Fibroblast of gingiva (primary cell): ENCODE measurements at places on chromosomes 16 and 17.

DNA sequence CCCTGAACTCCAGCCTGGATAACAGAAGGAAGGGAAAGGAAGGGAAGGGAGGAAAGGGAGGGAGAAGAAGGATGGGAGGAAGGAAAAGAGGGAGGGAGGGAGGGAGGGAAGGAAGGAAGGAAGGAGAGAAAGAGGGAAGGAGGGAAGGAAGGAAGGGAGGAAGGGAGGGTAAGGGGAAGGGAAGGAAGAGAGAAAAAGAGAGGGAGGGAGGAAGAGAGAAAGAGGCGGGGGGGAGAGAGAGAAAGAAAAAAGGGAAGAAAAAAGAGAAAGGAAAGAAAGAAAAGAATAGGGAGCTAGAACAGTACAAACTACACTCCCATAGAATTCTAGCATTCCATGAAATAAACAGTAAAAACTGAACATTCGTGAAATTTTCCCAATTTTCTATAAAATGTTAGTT, 23.1 kb upstream of the TRIM37 start:
- DNase-seq, result no peak

- no peak for DNase-seq
Observed at GRCh38 chr16:73152386-73153125, 104.6 kb upstream of the ZFHX3 start.

GRCh38 chr17:31095236-31096105, 694 bp downstream of the NF1 start:
- DNase-seq, result peak; percentile 38

DNA sequence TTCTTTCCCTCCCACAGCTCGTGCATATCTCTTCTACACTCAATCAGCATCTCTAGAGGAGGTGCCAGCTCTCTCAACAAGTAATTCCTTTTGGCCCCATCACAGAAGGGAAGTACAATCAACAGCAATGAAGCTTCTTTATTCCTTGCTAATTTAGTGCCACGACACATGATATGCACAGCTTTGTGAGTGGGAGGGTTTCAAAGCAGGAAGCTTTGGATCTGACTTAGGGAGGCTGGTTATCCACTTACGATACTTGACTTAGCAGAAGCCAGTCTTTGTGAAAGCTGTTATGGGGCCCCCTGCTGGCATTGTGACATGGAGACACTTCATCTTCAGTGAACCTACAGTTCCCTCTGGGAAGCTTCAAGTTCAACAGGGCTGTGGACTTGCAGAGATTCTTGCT, 81.0 kb downstream of the TMEM100 start:
- peak; percentile 71 for DNase-seq

- DNase-seq, result no peak
Observed at GRCh38 chr17:15108992-15109391, 156.1 kb downstream of the PMP22 start.

- DNase-seq, result no peak
Observed at GRCh38 chr17:7443499-7444485, 1.1 kb upstream of the CHRNB1 start.

- no peak for DNase-seq
Observed at GRCh38 chr17:72004611-72005331, 116.0 kb upstream of the SOX9 start.

- peak; percentile 82 for DNase-seq
Observed at GRCh38 chr17:76452660-76453430, at the start of gene UBE2O. Gene UBE2O (minus strand): TSS chr17:76453152. CDS start chr17:76453141, 11 bp downstream.

- peak; percentile 5 for DNase-seq
Observed at GRCh38 chr17:71337938-71338337, 782.9 kb upstream of the SOX9 start.

DNA sequence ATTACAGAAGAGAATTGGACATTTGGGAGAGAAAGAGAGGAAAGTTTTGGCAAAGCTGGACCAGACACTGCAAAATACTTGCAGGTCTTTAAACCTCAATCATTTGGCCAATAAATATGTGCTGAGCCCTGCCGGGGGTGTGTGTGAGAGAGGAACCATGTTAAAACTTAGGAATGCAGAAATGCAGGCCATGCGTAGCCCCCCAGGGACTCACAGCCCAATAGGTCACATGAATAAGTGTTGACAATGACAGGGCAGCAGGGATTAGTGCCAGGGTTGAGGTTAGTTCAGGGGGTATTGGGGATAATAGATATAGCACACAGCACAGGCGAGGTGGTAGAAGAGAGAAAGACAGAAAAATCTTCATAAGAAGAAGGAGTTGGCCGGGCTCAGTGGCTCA, 113.3 kb upstream of the ADAMTS18 start:
- DNase-seq, result no peak

- DNase-seq, result no peak
Observed at GRCh38 chr17:27810211-27810901, 10.0 kb upstream of the NOS2 start.

GRCh38 chr16:10504404-10504885, 76.0 kb downstream of the EMP2 start:
- no peak for DNase-seq
